ENCODE measurements at places on chromosomes 2 and 18.

- peaks cover 3% of the 10 kb centered on the region for H3K27me3 ChIP-seq
- H3K27ac ChIP-seq = no peak overlapping the region
- H3K4me1 ChIP-seq = peaks cover 14% of the 10 kb centered on the region
- H3K4me3 ChIP-seq = no peak overlapping the region
- no peak for DNase-seq
Measured at GRCh38 chr18:8701546-8702118, 3.7 kb upstream of the MTCL1 start.

GRCh38 chr2:85678794-85679672 lies 11.0 kb upstream of the SFTPB start:
- H3K4me1 ChIP-seq = 0 out of 2 replicates have a peak, but pooled peaks cover 2% of the 10 kb centered on the region
- H3K27me3 ChIP-seq = no peaks in the 10 kb centered on the region

DNA sequence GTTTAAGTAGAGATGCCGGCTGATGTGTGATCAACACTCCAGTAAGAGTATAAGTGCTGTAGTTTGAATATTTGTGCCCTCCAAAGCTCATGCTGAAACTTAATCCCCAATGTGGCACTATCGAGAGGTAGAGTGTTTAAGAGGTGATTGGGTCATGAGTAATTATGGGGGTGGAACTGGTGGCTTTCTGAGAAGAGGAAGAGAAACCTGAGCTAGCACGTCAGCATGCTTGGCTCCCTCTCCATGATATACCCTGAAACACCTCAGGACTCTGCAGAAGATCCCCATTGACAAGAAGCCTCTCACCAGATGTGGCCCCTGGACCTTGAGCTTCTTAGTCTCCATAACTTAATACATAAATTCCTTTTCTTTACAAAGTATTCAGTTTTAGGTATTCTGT lies 584.8 kb downstream of the TSN start:
- DNase-seq = no peak
- no peaks in the 10 kb centered on the region for H3K27me3 ChIP-seq
- H3K36me3 ChIP-seq = no peaks in the 10 kb centered on the region
- H3K4me3 ChIP-seq = no peak overlapping the region
- H3K4me1 ChIP-seq = no peaks in the 10 kb centered on the region

- H3K27me3 ChIP-seq = no peaks in the 10 kb centered on the region
- no peak overlapping the region for H3K4me3 ChIP-seq
Measured at GRCh38 chr18:8011906-8012305, 444.8 kb downstream of the PTPRM start.

- peaks cover under 1% of the 10 kb centered on the region for H3K4me1 ChIP-seq
- no peak for DNase-seq
- H3K27me3 ChIP-seq = no peaks in the 10 kb centered on the region
Measured at GRCh38 chr2:160411167-160411566, 82.4 kb downstream of the RBMS1 start.

GRCh38 chr2:239919774-239920692 lies 105.1 kb downstream of the NDUFA10 start:
- no peaks in the 10 kb centered on the region for H3K27me3 ChIP-seq
- H3K4me1 ChIP-seq = no peaks in the 10 kb centered on the region
- no peak for DNase-seq
- no peaks in the 10 kb centered on the region for H3K36me3 ChIP-seq

- H3K27ac ChIP-seq = no peak overlapping the region
- no peak overlapping the region for H3K4me3 ChIP-seq
- no peaks in the 10 kb centered on the region for H3K36me3 ChIP-seq
- DNase-seq = no peak
- no peaks in the 10 kb centered on the region for H3K27me3 ChIP-seq
Measured at GRCh38 chr2:240252872-240253511, 112.5 kb upstream of the OTOS start.

DNA sequence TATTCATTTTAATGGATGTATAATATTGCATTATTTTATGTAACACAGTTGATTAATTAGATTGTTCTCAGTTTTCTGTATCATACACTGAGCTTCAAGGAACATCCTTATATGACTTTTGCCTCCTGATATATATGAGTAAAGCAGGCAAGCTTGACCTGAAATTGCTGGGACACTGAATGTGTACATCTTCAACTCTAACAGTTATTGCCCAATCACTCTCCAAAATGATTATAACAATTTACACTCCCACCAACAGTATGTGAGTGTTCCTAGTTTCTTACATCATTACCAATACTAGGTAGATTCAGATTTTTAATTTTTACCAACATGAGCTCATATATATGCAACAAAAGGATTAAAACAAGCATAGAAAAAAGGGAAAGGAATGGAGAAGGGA lies 379.4 kb downstream of the SETBP1 start:
- H3K27ac ChIP-seq = no peak overlapping the region
- H3K36me3 ChIP-seq = no peaks in the 10 kb centered on the region
- no peak for DNase-seq
- H3K4me3 ChIP-seq = no peak overlapping the region

DNA sequence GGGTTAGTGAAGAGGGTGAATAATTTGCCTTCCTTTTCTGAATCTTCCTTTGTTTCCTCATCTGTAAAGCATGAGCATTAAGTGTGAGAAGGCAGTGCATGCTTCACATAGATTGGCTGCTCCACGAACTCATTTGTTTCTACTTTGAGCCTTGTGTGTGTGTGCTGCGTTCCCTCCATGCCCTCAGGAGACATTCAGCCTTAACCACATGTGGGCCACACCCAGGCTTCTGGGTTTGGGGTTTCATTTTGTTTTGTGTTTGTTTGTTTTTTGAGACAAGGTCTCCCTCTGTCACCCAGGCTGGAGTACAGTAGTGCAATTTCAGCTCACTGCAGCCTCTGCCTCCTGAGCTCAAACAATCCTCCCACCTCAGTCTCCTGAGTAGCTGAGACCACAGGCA lies 843.3 kb downstream of the GALR1 start:
- no peaks in the 10 kb centered on the region for H3K27me3 ChIP-seq
- H3K4me1 ChIP-seq = no peaks in the 10 kb centered on the region
- no peak overlapping the region for H3K4me3 ChIP-seq

- peaks cover 92% of the 10 kb centered on the region for H3K27me3 ChIP-seq
- DNase-seq = no peak
- H3K36me3 ChIP-seq = no peaks in the 10 kb centered on the region
- H3K4me1 ChIP-seq = peaks cover 5% of the 10 kb centered on the region
- peak overlapping the region; percentile 32 for H3K4me3 ChIP-seq
Measured at GRCh38 chr2:176177580-176178037, 10.9 kb upstream of the HOXD1 start.

DNA sequence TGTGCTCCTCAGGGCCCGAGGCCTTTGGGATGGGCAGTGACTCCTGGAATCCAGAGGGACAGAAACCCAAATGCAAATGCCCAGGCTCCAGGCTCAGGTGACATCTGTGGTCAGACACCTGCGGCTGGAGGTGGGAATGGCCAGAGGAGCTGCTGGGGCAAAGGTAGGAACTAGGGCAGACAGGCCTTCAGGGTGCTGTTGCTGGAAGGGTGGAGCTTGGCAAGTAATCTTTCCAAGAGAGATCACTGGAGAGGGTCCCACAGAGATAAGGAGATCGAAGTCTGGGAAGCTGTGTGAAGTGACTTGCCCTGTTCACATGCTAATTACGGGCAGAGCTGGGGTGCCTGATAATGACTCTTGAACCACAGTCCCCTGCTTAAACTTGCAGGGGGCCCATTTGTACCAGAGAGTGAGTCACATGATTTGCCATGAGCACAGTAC lies 82.4 kb downstream of the ACAA2 start:
- H3K4me1 ChIP-seq = peaks cover 3% of the 10 kb centered on the region
- H3K27ac ChIP-seq = no peak overlapping the region
- H3K4me3 ChIP-seq = no peak overlapping the region
- no peak for DNase-seq

GRCh38 chr2:241035818-241036396 lies 37.5 kb downstream of the SNED1 start:
- no peaks in the 10 kb centered on the region for H3K36me3 ChIP-seq
- peaks cover 11% of the 10 kb centered on the region for H3K4me1 ChIP-seq
- H3K4me3 ChIP-seq = peak overlapping the region; percentile 45
- no peak for DNase-seq
- H3K27me3 ChIP-seq = peaks cover 33% of the 10 kb centered on the region

DNA sequence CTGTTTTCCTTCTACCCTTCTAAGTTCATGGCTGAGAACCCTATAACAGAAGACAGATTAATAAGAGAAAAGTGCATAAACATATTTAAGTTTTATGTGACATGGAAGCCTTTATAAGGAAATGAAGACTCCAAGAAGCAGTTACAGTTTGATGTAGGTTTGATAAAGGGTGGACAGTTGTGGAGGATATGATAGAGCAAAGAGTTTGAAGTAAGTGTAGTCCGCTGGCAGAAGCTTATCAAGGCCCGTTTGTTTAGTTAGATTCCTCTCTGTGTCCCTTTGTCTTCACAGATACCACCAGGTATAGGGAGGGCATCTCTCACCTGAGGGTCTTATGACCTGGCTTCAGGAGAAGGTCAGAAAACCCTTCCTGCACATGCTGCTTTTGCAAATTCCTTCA lies 10.4 kb upstream of the CASP8 start:
- no peaks in the 10 kb centered on the region for H3K36me3 ChIP-seq
- H3K27me3 ChIP-seq = no peaks in the 10 kb centered on the region
- H3K27ac ChIP-seq = no peak overlapping the region

DNA sequence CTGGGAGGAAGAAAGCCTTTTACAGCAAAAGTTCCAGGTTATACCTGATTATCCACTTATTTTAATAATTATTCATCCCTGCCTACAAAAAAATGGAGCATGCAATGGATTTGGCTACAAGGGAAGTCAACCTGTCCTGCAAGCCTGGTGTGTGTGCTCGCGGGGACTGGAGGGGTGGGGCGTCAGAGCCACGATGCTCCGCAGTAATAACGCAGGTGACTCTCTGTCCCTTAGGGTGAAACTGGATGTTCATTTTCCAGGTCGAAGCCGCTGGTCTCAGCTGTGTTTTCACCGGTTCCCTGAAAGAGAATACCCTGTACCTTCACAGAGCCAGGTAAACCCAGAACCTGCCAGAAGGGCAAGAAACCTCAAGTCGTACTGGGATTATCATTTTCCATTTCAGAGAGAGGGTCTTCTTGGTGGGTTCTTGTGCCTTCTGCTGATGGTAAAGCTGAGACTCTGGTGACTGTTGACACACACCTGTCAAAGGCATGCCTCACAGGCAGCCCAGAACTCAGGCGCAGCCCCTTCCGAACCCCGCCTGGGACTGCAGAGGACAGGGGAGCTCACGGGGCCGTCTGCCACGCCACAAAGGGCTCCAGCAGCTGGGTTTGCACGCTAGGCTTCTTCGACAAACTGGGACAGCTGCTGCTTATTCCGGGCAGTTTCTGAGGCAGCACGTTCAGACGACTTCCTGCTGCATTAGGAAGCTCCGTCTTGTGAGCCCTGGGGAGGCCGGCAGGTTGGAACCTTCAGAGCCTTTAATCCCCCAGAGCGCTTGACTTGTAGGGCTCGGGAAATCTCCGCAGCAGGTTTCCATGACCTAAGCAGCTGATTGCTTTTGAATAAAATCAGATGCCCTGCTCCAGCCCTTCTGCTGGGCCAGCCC lies 58.6 kb downstream of the KCNG2 start:
- no peaks in the 10 kb centered on the region for H3K36me3 ChIP-seq
- peak; percentile 68 for DNase-seq
- no peaks in the 10 kb centered on the region for H3K27me3 ChIP-seq
- no peak overlapping the region for H3K27ac ChIP-seq
- H3K4me1 ChIP-seq = peaks cover 1% of the 10 kb centered on the region
- H3K4me3 ChIP-seq = no peak overlapping the region

DNA sequence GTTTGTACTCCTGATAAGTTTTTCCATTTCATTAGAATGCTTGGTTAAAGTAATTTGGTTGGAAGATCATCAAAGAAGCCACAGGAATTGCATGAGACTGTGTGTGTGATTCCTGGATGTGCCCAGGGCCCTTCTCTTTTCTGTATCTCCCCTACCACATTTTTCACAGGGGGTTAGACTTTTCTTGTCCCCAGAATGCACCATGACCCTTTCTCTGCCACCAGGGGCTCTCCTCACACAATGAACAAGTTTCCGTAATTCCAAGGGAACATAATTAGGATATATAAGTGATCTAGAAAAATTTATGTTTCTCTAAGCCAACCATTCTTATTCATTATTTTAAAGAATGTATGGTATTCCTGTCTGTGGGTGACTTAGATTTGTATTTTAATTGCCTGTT lies 291.8 kb downstream of the NEDD4L start:
- H3K4me1 ChIP-seq = peaks cover 18% of the 10 kb centered on the region
- DNase-seq = no peak
- no peak overlapping the region for H3K4me3 ChIP-seq
- H3K36me3 ChIP-seq = peaks cover 18% of the 10 kb centered on the region

DNA sequence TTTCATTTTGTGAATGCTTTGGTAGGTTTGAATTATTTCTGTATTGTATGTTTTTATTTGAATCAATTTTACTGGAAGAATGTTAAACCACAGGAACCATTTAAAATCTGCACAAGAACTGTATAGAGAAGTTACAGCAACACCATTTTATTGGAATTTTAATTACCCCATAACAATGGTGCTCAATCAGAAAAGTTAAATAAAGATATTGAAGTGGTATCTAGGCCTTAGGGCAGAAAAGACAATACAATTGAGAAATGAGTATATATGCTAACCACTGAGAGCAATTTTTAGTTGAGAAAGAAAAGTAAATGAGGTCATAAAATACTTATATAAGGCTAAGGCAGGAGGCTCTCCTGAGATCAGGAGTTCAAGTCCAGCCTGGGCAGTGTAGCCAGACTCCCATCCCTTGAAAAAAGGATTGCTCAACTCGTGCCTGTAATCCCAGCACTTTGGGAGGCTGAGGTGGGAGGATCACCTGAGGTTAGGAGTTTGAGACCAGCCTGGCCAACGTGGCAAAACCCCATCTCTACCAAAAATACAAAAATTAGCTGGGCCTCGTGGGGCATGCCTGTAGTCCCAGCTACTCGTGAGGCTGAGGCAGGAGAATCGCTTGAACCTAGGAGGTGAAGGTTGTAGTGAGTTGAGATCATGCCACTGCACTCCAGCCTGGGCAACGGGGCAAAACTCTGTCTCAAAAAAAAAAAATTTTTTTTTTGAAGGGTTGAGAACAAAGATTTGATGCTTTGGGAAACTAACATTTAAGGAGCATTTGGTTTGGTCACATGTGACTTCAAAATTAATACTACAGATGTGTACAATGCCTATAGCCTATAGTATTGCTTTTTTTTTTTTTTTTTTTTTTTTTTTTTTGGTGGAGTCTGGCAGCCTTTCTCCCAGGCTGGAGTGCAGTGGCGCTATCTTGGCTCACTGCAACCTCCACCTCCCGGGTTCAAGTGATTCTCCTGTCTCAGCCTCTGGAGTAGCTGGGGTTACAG lies 212.9 kb upstream of the STON1 start:
- peaks cover 2% of the 10 kb centered on the region for H3K4me1 ChIP-seq
- H3K27ac ChIP-seq = no peak overlapping the region
- DNase-seq = no peak
- H3K4me3 ChIP-seq = no peak overlapping the region

GRCh38 chr18:10927286-10927992 lies 221.9 kb downstream of the PIEZO2 start:
- H3K27me3 ChIP-seq = no peaks in the 10 kb centered on the region
- H3K36me3 ChIP-seq = no peaks in the 10 kb centered on the region
- peaks cover 15% of the 10 kb centered on the region for H3K4me1 ChIP-seq
- DNase-seq = no peak
- no peak overlapping the region for H3K4me3 ChIP-seq

DNA sequence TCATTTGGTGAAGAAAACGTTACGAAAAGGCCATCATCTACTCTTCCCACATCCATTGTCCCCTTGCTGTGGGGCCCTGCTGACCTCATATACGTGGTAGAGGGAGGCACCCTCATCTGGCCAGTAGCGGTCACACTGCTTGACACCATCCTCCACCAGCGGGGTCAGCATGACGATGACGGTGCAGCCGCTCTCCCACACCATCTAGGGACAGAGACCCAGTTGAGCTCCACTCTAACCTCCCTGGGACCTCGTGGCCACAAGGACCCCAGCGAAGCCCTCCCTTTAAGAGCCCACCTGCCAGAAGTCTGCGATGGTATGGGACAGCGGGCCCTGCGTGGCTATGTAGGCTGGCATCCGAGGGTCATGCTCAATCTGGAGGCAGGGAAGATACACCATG lies 13.1 kb downstream of the PTPRN start:
- H3K4me3 ChIP-seq = no peak overlapping the region
- peaks cover 36% of the 10 kb centered on the region for H3K27me3 ChIP-seq
- H3K4me1 ChIP-seq = peaks cover 3% of the 10 kb centered on the region
- no peak for DNase-seq

Measured in H1 (cell line).